ENCODE measurements at places on chromosomes 4 and X.

DNA sequence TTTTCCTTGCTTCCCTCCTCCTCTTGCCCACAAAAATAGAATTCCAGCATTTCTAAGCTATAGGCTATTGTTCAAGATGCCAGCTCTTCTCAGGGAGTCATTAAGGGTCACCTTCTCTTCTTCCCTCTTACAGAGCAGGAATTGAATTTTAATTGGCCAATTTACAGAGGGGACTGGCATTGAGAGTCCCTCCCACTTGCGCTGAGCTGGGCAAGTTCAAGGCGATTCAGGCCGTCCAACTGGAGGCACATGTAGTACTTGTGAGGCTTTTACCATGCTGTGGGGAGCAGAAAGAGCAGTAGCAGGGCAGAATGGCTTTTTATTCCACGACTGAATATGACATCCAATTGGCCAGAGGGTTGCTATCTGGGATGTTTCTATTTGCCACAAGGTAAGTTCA lies 181.9 kb downstream of the SOWAHB start:
- DNase-seq = no peak

DNA sequence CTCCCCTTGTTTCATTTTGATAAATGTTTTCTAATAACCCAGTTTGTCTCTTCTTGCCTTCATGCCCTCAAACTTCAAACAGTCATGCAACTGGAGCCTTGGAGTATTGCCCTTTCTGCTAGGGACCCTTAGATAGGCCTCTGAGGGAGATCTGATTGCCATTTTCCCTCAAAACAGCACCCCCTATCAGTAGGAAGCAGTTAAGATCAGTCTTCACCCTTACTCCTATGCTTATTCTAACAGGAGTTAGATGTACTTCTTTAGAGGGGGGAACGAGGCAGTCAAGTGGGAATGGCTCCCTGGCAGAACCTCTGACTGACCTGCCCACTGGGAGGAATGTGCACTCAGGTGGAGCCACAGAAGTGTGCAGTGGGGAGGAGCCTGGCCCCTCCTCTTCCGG lies 74.1 kb downstream of the FAM47A start:
- DNase-seq = no peak

GRCh38 chr4:75726577-75726976 lies 2.2 kb downstream of the USO1 start:
- DNase-seq = no peak

- DNase-seq = no peak
Measured at GRCh38 chr4:88960576-88960975, 96.4 kb downstream of the FAM13A start.

DNA sequence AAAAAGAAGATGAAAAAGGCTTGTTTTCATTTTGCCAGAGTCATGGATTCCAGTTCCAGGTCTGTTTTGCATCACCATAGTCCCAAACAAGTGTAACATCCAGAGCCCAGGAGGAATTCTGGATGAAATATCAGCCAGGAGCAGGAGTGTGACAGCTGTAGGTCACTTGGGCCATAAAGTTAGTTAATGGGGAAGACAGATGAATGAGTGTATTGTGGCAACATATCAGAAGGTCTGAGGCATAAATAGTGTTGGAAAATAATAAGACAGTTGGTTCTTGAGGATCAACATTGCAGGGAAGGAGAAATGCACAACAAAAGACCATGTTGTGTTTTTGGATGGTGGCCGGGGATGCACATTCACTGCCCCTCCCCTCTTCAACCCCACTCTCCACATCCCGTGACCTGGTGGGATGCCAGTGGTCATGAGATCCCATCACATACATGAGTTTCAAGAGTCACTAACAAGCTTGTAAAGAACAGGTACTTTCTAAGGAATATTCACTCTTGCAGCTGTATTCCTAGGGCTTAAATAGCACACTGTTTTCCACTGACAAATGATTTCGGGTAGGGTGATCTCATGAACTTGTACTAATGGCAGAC lies 83.1 kb upstream of the IGFBP7 start:
- DNase-seq = no peak

GRCh38 chrX:119488749-119489148 lies 20.5 kb downstream of the SLC25A5 start:
- DNase-seq = peak; percentile 47

- peak; percentile 49 for DNase-seq
Measured at GRCh38 chr4:41057467-41057866, 156.9 kb downstream of the APBB2 start.

DNA sequence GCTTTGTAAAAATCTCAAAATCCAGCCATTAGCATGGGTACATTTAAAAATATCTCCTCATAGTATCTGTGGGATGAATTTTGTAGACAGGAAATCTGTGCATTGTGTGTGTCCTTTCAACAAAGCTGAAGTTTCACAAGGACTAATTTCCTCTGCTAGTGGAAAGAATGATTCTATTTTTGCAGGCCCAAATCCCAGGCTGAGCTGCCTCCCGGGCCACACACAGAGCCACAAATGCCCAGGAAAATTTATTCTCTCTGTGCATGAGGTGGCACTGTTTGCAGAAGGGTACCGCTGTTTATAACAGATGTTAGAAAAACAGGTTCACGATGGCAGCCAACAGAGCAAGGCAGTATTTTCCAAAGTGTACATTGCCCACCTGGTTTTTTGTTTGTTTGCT lies 11.0 kb upstream of the VCX3B start:
- no peak for DNase-seq

GRCh38 chr4:156971165-156971675 lies 379 bp downstream of the PDGFC start:
- DNase-seq = no peak

DNA sequence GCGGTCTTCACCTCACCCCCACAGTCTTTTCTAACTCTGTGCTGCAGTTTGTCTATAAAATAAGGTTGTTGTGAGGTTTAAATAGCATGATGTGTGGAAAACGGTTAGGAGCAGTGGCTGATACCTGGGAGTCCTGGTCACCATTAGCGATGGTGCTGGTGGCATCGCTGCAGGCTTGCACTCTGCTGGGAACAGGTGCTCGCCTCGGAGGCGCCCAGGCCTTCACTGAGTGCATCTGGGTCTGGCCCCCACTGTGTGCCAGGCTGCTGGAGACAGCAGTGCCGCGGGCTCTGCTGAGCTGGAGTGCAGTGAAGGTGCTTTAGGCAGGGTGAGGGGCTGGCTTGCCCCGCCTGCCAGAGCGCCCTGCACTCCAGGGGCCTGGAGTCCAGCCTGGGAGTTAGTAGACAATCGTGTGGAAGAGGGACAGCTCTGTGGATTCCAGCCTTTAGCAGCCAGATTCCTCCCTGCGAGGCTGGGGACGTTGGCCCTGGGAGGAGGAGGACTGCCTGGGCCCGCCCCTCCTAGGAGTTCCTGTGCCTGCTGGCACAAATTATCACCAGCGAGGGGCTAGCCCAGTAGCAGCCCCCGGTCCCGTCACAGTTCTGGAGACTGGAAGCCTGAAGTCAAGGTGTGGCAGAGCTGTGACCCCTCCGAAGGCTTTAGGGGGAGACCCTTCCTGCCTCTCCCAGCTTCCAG lies 7.3 kb downstream of the RGS12 start:
- no peak for DNase-seq

DNA sequence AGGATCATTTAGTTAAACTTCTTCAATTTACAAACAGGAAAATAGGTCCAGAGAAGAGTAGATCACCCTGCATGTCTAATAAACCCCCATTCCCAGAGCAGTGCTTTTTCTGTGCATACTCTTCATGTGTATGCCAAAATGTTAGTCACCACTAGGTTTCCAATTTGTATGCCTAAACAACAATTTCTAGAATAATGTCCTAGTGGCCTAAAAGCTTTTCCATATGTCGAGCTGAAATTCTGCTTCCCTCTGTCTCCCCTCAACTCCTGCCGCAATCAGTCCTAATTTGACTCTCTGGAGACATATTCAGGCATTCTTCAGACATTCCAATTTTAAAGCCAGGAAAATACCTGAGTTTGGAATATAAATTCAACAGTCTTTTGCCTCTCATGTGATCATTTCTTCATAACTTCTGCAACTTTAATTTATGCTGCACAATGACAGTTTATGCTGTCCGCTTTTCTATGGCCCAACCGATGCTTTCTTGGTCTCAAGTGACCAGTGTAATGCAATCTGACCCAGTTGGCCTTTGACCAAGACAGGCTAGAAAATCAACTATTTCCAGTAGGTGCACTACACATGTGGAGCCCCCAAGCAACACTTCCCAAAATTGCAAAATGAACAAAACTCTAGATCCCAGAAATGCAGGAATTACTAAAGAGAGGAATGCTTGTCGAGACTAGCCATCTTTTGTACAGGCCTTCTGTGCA lies 122.9 kb upstream of the FMR1 start:
- DNase-seq = no peak

DNA sequence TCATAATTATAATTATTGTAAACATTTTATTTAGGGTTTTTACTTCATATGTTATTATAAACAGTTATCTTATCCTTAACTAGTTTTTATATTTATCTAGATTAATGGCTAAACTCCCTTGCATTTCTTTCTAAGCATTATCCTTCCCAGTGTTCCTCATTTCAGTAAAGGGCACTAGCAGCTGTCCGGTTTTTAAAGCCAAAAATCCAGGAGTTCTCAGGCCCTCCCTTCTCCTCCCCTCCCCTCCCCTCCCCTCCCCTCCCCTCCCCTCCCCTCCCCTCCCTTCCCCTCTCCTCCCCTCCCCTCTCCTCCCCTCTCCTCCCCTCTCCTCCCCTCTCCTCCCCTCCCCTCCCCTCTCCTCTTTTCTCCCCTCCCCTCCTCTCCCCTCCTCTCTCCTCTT lies 58.9 kb downstream of the FBXO8 start:
- no peak for DNase-seq

- DNase-seq = no peak
Measured at GRCh38 chr4:3337811-3338210, 45.0 kb downstream of the RGS12 start.

GRCh38 chrX:19543951-19544381 lies 28.7 kb upstream of the MAP3K15 start:
- no peak for DNase-seq

DNA sequence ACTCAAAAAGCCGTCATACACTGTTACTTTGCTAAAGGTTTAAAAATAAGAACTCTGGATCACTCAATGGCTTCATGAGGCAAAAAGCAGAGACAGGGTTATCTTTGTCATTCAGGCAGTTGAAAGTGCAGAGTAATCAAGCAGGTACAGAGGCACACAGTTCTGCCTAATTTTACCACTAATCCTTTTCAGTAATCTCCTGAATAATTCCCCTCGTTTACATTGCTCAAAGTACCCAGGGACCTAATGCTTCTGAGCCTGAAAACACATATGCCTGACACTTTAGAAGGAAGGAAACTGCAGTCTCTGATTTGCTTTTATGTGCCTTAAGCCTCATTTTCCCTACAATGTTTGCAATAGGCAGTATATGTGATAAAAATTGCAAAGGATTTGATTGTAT lies 71.4 kb upstream of the TRAM1L1 start:
- no peak for DNase-seq

DNA sequence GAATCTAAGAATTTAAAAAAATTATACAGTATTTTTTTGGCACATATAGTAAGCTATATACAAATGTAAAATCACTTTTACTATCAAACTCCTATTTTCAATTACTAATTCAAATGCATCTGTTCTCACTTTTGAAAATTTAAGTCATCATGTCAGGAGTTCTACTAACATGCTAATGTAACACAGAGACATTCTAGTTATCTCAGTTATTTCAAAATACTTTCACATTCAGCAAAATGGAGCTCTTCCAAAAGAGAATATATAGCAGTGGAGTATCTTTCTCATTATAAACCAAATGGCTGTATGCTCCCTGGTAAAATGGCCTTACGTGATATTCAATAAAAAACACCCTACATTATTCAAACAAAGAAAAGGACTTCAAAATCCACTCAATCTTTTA lies 42.3 kb downstream of the RFC1 start:
- DNase-seq = no peak

GRCh38 chr4:1001561-1002130 lies 8.4 kb upstream of the SLC26A1 start:
- no peak for DNase-seq

DNA sequence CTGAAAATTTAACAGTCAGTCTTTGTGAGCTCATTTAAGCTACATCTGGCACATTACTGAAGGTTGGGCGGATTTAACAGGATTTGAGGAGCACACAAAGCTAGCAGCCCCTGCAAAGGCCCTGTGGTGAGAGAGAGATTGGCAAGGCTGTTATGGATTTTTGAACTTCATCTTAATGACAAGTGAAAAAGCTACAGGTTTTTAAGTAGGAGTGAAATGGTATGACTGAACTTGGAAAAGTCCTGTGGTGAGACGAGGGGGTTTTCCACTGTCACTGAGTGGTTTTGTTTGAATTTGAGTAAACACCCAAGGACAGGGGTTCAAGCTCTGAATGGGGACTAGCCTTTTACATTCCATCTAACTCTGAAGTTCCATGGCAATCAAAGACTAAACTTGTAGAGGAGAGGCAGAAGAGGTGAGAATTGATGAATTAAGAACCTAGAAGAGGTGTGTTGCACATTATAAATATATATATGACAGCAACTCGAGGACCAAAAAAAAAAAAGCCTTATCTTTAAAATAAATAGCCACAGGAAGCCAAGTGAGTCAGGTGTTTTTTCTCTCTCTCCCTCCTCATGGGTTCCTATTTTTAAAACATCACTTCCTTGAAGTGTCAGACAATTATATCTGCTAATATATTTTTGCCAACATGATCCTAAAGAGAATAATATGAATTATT lies 47.8 kb upstream of the CLNK start:
- no peak for DNase-seq

GRCh38 chr4:106201373-106201772 lies 114.6 kb downstream of the TBCK start:
- peak; percentile 10 for DNase-seq

DNA sequence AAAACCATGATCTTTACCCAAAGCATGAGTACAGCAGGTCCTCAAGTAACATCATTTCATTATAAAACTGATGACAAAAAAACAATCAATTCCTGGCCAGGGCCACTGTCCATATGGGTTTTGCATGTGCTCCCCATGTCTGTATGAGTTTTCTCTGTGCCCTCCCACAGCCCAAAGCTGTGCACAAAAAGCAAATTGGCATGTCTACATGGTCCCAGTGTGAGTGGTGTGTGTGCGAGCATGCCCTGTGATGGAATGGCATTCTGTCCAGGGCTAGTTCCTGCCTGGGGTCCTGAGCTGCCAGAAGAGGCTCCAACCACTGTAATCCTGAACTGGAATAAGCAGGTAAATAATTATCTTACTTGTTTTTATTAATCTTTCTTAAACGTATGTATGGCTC lies 28.4 kb downstream of the SMARCA1 start:
- DNase-seq = no peak

GRCh38 chr4:102696758-102697157 lies 64.0 kb downstream of the MANBA start:
- no peak for DNase-seq

- peak; percentile 68 for DNase-seq
Measured at GRCh38 chrX:24619647-24620046, 27.5 kb downstream of the PCYT1B start.
